COLO829 (cell line): ENCODE measurements at places on chromosomes 12 and 14.

DNA sequence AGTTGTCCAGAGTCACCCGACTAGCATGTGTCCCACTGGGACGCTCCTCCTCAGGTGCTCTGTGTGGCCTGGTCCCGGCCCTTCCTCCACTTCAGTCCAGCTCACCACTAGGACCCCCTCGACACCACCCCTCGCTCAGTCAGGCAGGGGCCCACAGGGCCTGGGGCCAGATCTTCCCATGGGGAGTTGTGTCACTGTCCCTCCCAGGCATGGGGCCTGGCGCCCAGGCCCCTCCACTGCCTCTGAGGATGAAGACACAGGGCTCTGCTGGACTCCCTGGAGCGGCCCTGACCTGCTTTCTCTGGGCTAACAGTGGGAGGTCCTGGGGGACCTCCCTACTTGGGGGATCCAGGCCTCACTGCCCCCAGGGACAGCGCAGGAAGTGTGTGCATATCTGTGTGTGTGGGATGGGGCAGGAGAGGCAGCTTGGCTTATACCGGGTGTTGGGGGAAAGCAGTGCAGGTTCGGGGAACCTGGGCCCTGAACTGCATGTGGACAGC lies 43.8 kb downstream of the KRT80 start:
- DNase-seq: no peak

DNA sequence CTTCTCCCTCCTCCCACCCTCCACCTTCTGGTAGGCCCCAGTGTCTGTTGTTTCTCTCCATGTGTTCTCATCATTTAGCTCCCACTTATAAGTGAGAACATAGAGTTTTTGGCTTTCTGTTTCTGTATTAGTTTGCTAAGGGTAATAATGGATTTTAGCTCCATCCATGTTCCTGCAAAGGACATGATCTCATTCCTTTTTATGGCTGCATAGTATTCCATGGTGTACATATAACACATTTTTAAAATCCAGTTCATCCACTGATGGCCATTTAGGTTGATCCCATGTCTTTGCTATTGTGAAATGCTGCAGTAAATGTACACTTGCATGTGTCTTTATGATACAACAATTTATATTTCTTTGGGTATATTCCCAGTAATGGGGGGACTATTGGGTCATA lies 96.1 kb downstream of the CCDC91 start:
- no peak for DNase-seq

DNA sequence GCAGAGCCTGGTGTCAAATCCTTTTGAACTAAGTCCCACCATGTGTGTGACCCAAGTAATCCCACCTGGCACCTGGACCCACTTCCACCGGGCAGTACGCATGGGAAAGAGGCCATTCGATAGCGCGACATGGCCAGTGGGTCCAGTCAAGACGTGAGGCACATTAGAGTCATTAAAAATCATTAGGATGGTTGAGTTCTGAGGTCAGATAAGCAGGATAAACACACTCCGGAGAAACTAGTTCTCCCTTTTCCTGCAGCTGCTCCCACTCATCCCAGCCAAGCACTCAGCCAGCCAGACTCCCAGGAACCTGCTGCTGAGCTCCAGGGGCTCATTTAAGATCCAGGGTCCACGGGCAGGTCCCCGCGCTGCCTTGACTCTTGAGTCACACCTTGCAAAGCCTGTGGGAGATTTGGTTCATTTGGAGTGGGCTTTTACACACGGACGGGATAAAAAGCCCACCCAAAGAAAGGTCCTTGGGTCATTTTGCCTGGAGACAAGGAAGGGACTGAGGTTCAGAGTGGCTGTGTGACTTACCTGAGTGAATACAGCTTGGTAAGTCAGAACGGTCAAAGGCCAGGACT lies 313.9 kb downstream of the BCL11B start:
- DNase-seq: no peak

GRCh38 chr14:95226801-95227200 lies 69.5 kb upstream of the DICER1 start:
- no peak for DNase-seq

- DNase-seq: no peak
Observed at GRCh38 chr12:34204830-34205285, 182.6 kb downstream of the ALG10 start.

GRCh38 chr12:121860257-121860656 lies 1.6 kb upstream of the HPD start:
- no peak for DNase-seq

GRCh38 chr14:105312973-105313372 lies 1.6 kb upstream of the PACS2 start:
- no peak for DNase-seq

- DNase-seq: no peak
Observed at GRCh38 chr14:89564286-89564957, 147.4 kb upstream of the FOXN3 start.

- no peak for DNase-seq
Observed at GRCh38 chr12:8081251-8081920, 688 bp upstream of the NECAP1 start.
